CD4-positive, alpha-beta T cell treated with Interleukin-1 beta for 1 hour (primary cell): ENCODE measurements at places on chromosomes 1 and 21.

DNA sequence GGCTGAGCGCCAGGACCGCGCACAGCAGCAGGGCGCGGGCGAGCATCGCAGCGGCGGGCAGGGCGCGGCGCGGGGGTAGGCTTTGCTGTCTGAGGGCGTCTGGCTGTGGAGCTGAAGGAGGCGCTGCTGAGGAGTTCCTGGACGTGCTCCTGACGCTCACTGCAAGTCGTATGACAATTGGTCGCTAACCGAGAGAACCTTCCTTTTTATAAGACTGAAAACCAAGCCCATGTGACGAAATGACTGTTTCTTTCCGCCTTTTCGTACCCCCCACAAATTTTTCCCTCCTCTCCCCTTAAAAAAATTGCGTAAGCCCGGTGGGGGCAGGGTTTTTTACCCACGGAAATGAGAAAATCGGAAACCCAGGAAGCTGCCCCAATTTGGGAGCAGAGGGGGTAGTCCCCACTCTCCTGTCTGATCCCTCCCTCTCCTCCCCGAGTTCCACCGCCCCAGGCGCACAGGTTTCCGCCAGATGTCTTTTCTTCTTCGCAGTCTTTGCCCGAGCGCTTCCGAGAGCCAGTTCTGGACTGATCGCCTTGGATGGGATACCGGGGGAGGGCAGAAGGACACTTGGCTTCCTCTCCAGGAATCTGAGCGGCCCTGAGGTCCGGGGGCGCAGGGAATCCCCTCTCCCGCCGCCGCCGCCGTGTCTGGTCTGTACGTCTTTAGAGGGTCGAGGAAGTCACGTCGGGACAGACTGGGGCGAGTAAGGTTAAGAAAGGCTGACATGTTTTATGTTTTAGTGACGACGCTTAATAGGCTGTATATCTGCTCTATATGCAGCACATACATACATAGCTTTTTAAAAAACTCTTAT lies at the start of gene PTGS2:
TSS of gene PTGS2 (minus strand) at position 179 of the 817 bp plus-strand sequence. CDS start at position 46, 133 bp downstream.
- peak; percentile 76 for DNase-seq

DNA sequence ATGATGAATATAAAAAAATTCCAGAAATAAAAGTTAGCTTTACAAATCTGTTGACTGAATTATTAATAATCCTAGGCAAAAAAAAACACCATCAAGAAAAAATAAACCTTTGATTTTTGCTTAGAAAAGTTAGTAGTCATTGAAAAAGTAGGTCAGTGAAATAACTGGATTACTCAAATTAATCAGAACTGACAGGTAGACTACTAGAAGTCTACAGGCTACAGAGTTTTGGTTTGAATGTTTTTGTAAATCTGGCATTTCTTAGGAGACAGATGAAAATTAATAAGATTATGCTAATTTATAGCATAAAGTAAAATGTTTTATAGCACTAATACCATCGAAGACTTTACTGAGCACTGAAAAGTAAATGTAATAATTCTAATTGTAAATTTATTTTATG lies 511.9 kb downstream of the PTPRC start:
- no peak for DNase-seq

DNA sequence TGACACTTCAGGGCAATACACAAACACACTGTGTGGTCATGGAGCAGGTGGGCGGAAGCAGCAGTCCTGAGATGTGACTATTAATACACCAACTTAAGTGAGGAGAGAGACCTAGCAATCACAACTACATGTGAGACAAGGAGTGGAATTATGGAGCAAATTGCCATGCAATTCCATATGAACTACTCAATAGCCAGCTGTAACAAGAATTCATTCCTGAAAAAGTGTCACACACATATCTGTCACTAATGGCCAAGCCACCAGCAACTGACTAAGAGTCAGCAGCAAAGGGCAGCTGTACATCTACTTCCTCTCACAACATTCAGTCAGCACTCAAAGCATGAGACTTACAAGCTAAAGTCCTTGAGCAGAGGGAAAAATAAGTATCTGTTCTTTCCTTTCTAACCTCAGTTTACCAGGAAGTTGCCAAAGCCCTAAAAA lies 46.2 kb downstream of the GPR3 start:
- DNase-seq, result no peak

DNA sequence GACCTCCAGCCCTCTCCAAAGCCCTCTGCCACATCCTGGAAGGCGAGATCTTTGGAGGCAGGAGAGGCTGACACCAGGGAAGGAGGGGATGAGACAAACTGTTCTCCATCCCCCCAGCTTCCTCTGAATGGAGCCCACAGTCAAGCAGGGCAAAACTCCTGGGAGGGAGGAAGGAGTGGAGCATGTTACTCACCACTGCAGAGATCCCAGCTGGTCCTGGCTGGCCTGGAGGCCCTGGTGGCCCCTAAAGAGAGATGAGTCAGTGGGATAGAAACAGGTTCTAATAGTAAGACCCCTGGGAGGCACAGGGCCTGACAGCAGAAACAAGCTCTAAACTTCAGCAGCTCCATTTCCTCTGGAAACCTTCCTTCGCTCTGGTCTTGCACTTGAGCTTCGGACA lies 14.0 kb upstream of the PEF1 start:
- DNase-seq, result no peak

- peak; percentile 42 for DNase-seq
Measured at GRCh38 chr1:86703696-86704457, 499 bp upstream of the SH3GLB1 start.

GRCh38 chr1:66933887-66934700 lies 9.3 kb downstream of the MIER1 start:
- DNase-seq, result peak; percentile 19

- DNase-seq, result no peak
Measured at GRCh38 chr1:84611796-84612195, 37.6 kb upstream of the CTBS start.

DNA sequence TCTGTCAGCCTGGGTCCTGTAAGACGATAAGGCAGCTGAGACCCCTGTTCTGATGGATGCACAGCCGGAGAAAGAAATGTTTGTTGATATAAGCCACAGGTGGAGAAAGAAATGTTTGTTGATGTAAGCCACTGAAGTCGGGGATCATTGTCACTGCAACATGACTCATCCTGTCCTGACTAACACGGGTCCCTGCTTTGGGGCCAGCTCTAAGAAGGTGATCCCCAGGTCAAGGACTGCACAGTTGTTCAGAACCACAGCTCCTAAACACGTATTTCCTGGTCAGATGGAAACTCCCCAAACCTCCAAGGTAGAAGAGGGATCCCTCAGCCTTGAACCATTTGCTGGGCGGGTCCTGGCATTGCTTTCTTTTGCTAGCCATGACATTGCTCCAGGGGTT lies 86.4 kb upstream of the IGSF21 start:
- no peak for DNase-seq

GRCh38 chr1:108192581-108192980 lies 7.6 kb downstream of the SLC25A24 start:
- no peak for DNase-seq

DNA sequence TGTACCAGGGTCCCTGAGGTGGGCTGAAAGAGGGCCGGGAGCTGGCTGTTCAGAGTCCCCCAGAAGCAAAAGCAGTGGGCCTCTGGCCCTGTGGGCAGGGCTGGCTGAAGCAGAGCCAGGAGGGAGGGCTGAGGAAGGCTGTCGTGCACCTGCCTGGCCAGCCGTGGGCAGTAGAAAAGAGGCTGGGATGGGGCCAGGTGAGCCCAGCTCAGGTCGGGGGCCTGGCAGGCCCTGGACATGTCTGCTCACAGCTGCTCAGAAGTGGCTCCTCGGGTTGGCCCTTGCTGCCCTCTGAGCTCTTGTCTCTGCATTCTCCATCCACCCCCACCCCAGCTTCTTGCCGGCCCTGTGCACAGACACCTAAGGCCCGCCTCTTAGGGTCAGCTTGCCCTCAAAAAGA lies 60.0 kb downstream of the TCP10L start:
- DNase-seq, result no peak

DNA sequence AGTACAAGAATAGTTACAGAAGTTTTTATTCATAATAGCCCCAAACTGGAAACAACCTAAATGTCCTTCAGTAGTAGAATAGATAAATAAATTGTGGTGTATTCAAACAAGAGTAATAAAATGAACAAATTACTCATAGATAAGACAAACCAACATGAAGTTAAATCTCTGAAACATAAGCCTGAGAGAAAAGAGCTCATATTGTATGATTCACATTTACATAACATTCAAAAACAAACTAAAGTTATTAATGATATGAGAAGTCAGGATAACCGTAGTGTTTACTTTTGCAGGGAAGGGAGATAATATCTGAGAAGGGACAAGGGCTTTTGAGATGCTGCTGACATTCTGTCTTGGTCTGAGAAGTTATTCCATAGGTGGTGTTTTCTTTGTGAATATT lies 13.5 kb downstream of the STPG1 start:
- no peak for DNase-seq

DNA sequence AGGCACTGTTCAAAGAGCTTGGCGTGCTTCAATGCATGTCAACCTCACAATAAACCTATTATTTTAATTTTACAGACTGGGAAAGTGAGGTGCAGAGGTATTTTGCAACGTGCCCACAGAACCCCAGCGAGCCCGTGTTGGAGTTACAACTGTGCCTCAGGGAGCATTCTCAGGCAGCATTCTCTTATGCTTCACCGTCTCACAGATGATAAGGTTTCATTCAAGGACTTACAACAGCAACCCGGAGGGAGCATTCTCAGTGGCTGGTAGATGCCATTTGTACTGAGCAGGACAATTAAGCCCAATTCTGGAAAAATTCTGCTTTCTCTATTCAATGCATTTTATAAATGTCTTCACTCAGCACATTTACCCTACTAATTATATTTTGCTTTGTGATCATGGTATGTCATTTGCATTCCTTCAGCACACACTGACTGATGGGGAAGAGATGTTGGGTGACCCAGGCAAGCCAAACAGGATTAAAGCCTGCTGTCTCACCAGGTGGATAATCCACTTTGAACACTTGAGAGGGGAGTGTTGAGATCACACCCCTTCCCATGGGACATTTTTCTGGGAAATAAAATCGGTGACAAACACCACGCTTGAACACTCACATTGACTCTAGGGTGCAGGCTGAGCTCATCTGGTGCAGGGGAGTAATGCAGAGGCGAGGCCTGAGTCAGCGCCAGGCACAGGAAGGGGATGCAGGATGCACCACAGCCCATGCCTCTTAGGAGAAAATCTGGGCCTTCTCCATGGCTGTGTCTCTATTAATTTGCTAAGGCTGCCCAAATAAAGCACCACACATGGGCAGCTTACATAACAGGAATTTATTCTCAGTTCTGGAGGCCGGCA lies 113.9 kb downstream of the CLIC6 start:
- no peak for DNase-seq
